Mammary epithelial cell (primary cell): ENCODE measurements at places on chromosomes 5 and 9. TPM values are rescaled to one million over a fixed set of nuclear protein-coding genes. Genes with fewer than 3 reads are reported as not detected.

Gene RETREG1
- 5.2 TPM for polyA plus RNA-seq

Gene PCDHB16
- polyA plus RNA-seq: 0.17 TPM

Gene LCN10
- not detected for polyA plus RNA-seq

GRCh38 chr5:6448622-6449464 lies at the start of gene UBE2QL1:
Gene UBE2QL1, plus strand, starts transcription at chr5:6448859. Its CDS starts 35 bp downstream, at chr5:6448894.
- DNase-seq: peak; percentile 21
